ENCODE measurements at places on chromosomes 5 and 9. TPM values are rescaled to one million over a fixed set of nuclear protein-coding genes. Genes with fewer than 3 reads are reported as not detected.

The PCDHGA3 gene
- 11.0 TPM for total RNA-seq

The RANBP17 gene
- total RNA-seq, result 95.5 TPM

The CDO1 gene
- 91.7 TPM for total RNA-seq

The NCBP1 gene
- total RNA-seq, result 68.9 TPM

The PCDHGB2 gene
- 21.9 TPM for total RNA-seq

The CYLC2 gene
- not detected for total RNA-seq

The DMRTA1 gene
- total RNA-seq, result 0.63 TPM

The KIAA1191 gene
- total RNA-seq, result 114 TPM

The CSF1R gene
- total RNA-seq, result 8.8 TPM

The TLX3 gene
- not detected for total RNA-seq

The MTAP gene
- total RNA-seq, result 21.6 TPM

The ECPAS gene
- total RNA-seq, result 122 TPM

The FRRS1L gene
- total RNA-seq, result 85.4 TPM

The CRHBP gene
- 2.8 TPM for total RNA-seq

The NTRK2 gene
- total RNA-seq, result 203 TPM

The SPATA31D4 gene
- not detected for total RNA-seq

The FBP2 gene
- not detected for total RNA-seq

The PCDHAC1 gene
- 66.4 TPM for total RNA-seq

The EQTN gene
- total RNA-seq, result 8.1 TPM

The SLC36A2 gene
- total RNA-seq, result not detected

The SARDH gene
- total RNA-seq, result 4.7 TPM
